ENCODE measurements at places on chromosomes 6 and 20.

GRCh38 chr20:14989535-14990290, 652.3 kb upstream of the FLRT3 start:
- no peak for DNase-seq

- DNase-seq: no peak
Observed at GRCh38 chr6:56758120-56758519, 115.4 kb upstream of the DST start.

- DNase-seq: peak; percentile 60
Observed at GRCh38 chr6:152170702-152171667, 363.5 kb downstream of the ESR1 start.

DNA sequence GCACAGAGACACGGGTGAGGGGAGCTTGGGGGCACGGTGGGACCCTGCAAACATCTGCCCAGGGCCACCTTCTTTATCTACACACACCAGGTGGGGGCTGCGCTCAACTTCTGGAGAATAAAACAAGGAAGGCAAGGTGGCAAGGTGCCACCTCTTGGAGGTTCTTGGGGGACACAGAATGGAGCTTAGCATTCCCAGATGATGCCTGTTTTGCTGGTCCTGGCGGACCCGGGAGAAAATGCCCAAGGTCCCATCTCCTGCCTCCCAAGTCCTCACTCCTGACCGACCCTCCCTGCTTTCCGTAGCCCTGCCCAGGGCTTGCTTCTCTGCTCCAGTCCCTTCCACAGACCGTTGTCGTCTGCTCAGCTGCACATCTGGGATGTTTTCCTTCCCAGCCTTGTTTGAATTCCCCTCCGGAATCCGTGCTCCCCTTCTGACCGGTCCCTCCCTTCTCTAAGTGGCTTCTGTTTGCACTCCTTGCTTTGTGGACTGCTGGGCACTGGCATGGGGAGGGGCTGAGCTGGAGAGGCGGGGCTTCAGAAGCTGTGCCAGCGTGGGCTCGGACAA, 13.1 kb downstream of the ITPR3 start:
- DNase-seq: no peak

DNA sequence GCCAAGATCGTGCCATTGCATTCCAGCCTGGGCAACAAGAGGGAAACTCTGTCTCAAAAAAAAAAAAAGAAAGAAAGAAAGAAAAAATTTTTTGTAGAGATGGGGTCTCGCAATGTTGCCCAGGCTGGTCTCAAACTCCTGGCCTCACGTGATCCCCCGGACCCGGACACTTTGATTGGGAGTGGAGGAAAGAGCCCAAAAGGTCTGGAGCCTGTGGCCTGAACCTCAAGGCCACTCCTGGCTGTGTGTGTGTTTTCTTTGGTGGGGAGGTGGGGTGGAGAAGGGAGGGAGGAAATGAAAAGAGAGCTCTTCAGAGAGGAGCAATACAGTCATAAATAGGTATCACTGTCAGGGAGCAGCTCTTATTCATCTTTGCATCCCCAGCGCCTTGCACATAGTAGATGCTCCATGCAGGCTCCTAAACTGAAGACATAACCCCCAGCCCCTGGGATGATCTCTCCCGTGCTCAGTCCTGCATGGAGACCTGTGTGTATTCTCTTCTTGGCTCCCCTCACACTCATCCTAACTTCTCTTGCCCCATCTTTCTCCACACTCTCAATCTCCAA, 75.7 kb downstream of the FGD2 start:
- DNase-seq: no peak

All from CD4-positive, alpha-beta T cell treated with Interleukin-1 beta for 1 hour (primary cell).